NCI-H226 (cell line): ENCODE measurements at places on chromosomes 2 and 18.

DNA sequence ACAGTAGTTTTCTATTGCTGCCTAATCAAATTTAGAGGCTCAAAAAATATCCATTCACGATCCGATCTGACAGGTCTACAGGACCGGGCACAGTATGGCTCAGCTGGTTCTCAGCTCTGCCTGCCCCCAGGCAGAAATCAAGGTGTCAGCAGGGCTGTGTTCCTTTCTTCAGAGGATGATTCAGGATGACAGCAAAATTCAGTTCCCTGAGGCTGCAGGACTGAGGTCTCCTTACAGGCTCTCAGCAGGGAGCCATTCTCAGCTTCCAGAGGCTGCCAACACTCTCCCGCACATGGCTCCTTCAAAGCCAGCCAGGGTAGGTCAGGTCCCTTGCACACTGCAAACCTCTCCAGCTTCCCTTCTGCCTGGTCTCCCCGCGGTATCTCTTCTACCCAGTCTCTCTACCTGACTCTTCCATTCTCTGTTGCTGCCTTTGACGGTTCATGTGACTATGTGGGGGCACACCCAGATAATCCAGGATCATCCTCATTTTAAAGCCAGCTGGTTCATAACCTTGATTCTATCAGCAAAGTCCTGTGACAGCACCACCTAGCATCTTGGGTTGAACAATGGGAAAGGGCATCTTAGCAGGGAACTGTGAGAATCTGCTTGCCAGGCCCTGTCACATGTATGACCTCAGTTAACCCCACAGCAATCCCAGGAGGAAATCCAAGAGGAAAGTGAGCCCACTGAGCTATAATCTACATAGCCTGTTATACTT is 50.4 kb downstream of the UXS1 start:
- DNase-seq = no peak

DNA sequence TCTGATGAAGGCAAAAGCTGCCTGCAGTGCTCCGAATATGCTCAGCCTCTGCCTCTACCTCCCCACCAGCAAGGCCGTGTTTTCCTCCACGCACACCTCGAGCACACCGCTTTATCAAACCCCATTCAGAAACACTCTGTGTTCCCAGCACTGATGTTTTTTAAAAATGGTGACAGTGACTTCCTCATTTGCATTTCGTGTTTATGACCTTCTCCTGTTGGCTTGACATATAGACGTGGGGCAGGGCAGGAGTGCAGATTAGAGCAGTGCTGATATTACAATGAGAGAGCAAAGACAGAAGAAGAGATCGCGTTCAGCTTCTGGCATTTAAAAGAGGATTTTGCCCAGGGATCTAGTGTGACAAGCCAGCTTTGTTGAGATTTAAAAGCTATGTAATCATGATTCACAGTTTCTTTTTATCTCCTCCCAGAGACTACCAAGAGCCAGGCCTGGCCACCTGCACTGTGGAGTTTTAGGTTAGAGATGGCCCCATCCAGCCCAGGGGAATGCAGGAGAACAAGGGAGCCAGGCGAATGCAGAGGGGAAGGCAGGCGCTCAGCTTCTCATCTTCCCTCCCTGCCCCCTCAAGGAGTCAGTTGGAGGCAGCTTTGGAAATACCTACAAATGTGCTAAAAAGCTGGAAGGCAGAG is 61.5 kb upstream of the NEDD4L start:
- no peak for DNase-seq

GRCh38 chr2:185144159-185144919 is 546.0 kb downstream of the ZNF804A start:
- no peak for DNase-seq

GRCh38 chr2:200829258-200829655 is 17.5 kb downstream of the BZW1 start:
- no peak for DNase-seq

GRCh38 chr2:174971868-174972781 is 33.1 kb downstream of the CHN1 start:
- DNase-seq = peak; percentile 93

DNA sequence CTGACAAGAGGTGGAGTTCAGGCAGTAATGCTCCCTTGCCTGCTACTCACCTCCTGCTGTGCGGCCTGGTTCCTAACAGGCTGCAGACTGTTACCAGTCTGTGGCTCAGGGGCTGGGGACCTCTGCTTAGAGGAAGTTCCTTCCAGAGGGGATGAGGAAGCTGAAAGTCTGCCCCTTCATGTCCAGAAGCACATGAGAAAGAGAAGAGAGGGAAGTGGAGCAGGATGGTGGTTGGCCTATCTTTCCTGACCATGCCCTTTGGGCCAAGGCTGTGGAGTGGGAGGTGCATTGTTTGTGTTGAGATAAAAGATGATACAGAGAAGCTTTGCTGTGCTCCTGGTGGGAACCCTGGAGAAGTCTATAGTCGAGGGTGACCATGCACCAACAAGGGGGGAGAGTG is 112.5 kb downstream of the LPIN1 start:
- DNase-seq = no peak

DNA sequence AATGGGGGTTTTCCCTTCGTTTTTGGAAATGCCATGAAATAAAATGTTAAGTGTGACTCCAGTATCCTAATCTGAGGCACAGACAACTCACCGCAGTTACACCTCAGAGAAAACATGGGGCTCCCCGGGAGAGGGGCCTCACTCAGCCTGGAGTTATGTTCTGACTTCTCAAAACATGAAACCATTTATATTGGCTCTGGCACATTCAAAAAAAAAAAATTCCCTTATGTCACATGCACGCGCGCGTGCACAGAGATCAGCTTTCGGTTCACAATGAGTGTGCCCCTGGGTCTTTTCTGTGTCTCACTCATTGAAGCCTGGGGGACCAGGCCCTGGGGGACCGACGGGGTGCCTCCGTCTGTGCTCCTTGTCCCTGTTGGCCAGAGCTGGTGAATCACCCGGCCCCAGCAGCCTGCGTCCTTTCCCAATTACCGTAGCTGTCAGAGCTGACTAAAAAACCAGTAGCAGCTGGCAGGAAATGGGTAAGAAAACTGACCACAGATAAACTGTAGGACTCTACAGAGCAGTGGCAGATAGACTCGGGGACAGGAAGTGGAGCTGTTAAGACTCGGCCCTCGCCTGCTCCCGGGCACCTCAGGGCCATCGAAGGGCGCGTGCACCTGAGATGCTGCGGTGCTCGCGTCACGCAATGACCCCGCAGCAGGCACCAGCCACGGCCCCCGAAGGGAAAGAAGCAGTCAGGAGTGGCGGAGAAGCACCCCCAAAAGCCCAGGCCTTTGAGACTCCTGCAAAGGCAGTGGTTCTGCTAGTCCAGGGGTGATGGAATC is 138.3 kb upstream of the ID2 start:
- DNase-seq = no peak

- no peak for DNase-seq
These were observed 1045.3 kb downstream of the TSN start for GRCh38 chr2:122800781-122801180.

GRCh38 chr2:128155970-128156369 is 65.0 kb downstream of the UGGT1 start:
- no peak for DNase-seq

DNA sequence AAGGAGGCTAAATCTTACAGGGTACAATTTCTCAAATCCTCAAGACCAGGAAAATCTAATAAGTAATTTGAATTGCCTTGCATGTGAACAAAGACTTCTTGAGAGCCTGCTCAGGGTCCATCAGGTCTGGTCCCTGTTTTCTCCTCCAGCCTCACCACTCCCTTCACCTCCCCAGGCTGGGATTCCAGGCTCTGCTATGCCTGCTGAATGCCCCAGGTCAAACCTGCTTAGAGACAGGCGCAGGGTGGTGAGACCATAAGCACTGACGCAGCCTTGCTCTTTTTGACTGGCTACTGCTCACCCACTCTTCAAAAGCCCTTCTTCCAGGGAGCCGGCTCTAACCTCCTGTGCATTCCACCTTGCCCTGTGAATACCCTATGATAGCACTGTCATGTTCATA is 356.4 kb upstream of the ACVR2A start:
- DNase-seq = no peak

DNA sequence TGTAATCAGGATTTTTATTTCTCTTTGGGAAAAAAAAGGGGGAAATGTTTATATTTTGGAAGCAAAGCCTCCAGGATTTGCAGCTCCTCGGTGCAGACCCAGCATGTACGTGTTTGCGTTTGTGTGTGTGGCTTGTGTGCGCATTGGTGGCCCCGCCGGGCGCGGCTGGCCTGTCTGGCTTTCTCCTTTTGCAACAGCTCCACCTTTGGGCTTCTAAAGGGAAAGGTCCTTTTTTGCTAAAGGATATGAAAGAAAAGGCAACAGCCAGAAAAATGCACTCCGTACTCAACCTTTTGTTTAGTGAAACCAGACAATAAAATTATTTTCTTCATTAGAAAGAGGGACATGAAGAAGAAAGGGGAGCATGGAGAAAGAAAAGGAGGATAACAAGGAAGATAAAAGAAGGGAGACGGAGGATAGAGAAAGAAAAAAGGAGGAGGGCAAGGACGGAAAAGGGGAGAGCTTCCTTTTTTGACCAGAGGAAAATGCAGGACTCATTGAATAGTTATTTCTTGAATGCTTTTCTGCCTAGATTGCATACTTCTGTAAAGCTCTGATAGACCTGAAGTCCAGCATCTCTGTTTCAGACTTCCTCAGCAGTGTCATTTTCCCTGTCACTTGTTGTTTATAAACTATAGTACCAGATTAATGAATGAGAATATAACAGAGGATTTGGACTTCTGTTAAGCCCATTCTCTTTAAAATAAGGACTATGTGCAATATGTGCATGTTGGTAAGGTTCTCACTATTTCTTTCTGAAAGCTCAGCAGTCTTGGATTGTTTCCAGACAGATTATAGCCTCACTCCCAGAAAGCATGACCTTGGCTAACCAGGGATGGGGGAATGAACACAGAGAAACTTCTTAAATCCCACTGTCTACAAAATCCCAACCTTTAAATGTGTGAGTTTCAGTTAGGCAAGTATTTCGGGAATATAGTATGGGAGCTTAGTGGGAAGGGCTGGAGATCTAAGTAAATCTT is 563.1 kb upstream of the PIK3C3 start:
- DNase-seq = no peak

DNA sequence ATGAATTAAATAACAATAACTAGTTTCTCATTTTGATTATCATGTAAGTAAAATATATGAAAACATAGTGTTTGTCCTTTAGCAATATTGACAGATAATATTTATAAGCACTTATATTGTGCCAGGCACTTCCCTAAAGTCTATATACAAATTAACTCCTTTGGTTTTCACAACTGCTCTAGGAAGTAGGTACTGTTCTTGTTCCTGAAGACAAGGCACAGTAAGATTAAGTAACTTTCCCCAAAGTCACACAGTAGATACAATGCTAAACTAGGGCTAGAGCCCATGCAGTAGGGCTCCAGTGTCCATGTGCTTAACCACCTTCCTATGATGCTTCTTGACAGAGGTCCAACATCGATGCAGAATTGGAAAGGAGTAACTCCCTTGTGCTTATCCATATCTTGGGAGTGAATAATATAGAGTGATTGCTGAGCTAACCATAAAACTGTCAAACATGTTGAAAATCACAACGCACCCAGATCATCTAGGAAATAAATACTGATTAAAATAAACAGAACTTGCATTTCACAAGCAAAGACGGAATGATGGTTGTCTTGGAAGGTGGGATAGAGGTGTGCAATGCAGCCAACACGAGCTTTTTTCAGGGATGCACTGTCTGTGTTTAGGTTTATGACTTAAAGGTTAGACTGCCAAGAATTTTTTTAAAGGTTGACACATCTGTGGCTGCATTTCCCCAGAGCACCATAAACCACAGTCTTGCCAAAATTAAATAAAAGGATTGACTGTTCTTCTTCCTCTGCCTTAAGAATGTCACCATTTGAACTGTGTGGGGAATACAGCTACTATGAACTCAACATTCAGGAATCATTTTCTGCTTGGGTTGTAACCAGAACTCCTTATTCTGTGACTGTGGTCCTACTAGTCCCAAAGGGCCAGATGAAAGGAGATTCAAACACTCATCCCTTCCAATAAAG is 80.8 kb downstream of the ANKRD44 start:
- no peak for DNase-seq

DNA sequence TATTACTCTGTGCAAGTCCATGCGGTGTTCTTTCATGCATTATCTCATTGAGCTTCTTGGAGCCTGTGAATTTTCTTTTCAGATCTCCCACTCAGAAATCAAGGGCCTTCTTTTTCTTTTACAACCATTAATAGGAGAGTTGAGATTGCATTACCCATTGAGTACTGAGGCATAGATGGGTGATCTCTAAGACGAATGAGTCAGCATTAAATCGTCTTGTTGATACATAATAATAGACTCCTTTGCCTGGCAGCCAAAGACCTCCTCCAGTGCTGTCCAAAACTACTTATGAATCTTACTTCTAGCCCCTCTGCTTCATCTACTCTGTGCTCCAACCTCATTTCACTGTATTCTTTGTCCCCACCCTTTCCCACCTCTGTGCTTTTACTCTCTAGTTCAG is 180.5 kb downstream of the AGPS start:
- DNase-seq = no peak

GRCh38 chr2:81872006-81872405 is 1567.5 kb upstream of the LRRTM1 start:
- no peak for DNase-seq

- DNase-seq = no peak
These were observed 50.3 kb upstream of the GLI2 start for GRCh38 chr2:120685066-120685973.

- DNase-seq = no peak
These were observed 57.4 kb downstream of the SH2D6 start for GRCh38 chr2:85475799-85476490.

- DNase-seq = no peak
These were observed 501.5 kb downstream of the ERBB4 start for GRCh38 chr2:212037062-212037461.
